Activated naive CD4-positive, alpha-beta T cell treated with anti-CD3 and anti-CD28 coated beads, Interleukin-2, amount 10 ng/mL, durations not matched to agents 5 hours and 36 hours (primary cell): ENCODE measurements at places on chromosomes 5 and 9. TPM values are rescaled to one million over a fixed set of nuclear protein-coding genes. Genes with fewer than 3 reads are reported as not detected.

Gene SARDH
- 4.3 TPM for total RNA-seq

Gene SAXO1
- not detected for total RNA-seq

Gene SHISAL2B
- not detected for total RNA-seq

Gene CHSY3
- total RNA-seq, result not detected

Gene MYOZ3
- 0.20 TPM for total RNA-seq

Gene GAPVD1
- total RNA-seq, result 53.2 TPM

Gene CD14
- total RNA-seq, result 0.77 TPM

Gene LHX3
- not detected for total RNA-seq

Gene ARSI
- total RNA-seq, result not detected

Gene PCDHGA6
- total RNA-seq, result 0.12 TPM

Gene KIF27
- 4.2 TPM for total RNA-seq

Gene FAM153A
- total RNA-seq, result 40.4 TPM

Gene PITX1
- 0.08 TPM for total RNA-seq

Gene PCA3
- not detected for total RNA-seq

Gene PRRC1
- total RNA-seq, result 45.4 TPM
